ENCODE measurements at places on chromosomes 1 and 21. TPM values are rescaled to one million over a fixed set of nuclear protein-coding genes. Genes with fewer than 3 reads are reported as not detected.

DNA sequence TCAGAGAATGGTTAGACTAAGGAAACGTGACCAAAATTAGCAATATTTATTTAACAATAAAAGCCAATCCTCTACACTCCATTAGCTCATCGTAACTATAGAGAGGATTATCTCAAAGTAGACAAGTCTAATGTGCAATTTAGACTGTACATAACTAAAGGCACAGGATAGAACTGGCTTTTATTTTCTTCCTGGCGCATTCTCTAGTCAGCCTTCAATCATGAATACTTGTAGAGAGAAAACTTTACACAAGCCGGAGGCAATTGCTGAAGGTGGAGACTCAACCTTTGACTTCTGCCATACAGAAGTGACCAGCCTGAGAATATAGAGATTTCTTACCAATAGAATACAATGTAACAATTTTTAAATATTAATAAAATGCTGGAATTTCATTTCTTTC, 777.9 kb downstream of the LTN1 start:
- no peak for DNase-seq

- DNase-seq: no peak
These were observed 113.8 kb downstream of the CAMTA1 start for GRCh38 chr1:6898974-6899539.

DNA sequence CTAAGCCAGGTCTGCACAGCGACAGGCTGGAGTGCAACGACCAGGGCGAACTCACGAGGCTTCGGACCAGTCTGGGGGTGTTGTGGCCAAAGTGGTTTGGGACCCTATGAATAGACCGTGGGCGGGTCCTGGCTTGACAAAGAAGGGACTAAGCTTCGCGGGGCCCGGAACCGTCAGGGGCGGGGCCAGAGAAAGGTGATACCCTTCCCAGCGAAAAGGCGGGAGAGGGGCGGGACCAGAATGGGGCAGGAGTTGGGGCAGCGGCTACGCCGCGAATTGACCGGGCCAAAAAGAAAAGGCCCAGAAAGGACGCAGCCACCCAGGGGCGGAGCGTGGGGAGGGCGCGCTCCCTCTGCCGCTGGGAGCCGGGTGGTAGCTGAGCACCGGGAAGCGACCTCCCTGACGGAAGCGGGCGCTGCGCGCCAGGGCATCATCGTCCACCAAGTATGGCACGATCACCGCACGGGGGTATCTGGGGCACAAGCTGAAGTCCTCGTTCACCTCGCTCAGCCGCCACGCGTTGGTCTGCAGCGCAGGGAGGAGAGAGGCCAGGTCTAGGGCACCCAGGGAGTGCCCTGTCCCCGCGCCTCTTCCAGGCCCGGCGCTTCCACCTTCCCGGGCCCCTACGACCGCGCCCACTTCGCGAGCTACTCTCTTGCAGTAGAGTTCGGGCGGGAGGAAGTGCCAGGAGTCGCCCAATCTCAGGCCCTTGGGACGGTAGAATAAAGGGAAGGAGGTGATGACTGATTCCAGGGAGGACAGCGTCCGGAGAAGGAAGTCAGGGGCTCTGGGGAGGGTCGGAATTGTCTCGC, 6.7 kb upstream of the FAM167B start:
- DNase-seq: peak; percentile 68

DNA sequence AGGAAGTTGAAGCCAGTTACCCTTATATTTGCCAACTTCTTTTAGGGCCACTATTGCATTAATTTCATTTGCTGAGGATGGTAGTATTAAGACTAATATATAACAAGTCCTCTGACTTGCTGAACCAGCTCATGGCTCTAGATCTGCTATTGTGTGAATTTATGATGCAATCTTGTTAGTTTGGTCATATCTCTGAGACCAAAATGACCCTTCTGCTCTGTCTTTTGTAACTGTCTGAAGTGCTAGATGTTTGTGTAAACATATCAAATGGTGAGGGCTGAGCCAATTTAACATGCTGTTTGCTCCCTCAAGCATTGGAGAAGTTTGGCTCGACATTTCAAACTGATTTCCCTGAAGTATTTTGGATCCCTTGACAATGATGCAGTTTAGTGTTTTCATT, 106.9 kb upstream of the PTGFR start:
- no peak for DNase-seq

DNA sequence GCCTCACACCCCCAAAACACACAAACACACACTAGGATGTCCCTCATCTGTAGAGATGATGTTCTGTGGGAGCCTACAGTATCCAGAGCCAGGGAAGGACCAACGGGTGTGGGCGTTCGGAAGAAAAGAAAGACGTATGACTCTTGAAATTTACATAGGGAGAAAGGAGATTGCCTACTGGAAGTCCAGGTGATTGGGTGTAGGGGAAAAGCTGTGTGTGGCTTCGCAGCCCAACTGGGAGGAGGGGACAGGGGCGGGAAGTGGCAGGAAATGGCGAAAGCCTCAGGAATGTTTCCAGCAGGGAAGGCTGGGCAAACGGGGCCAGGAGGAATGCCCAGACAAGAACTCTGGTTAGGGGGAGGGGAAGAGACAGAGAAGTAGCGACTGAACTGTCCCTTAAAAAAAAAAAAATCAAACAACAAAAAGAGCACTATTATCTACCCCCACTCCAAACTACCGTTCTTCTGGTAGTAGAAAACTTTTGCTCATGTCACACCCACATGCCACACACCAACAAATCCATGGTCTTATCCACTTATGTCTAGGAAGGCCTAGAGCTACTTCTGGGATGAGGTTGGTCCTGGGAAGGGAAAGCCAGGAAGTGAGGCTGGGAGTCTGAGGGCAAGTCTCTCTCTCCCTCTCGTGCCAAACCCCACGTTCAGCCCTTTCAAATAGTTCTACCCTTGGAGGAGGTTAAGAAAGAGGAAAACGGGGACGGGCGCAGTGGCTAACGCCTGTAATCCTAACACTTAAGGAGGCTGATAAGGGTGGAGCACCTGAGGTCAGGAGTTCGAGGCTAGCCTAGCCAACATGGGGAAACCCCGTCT, 1.8 kb upstream of the CKS1B start:
- peak; percentile 96 for DNase-seq

- no peak for DNase-seq
These were observed 31.8 kb downstream of the DIPK1A start for GRCh38 chr1:92929461-92929860.

GRCh38 chr21:34887725-34888568, 161.2 kb downstream of the RUNX1 start:
- peak; percentile 89 for DNase-seq

DNA sequence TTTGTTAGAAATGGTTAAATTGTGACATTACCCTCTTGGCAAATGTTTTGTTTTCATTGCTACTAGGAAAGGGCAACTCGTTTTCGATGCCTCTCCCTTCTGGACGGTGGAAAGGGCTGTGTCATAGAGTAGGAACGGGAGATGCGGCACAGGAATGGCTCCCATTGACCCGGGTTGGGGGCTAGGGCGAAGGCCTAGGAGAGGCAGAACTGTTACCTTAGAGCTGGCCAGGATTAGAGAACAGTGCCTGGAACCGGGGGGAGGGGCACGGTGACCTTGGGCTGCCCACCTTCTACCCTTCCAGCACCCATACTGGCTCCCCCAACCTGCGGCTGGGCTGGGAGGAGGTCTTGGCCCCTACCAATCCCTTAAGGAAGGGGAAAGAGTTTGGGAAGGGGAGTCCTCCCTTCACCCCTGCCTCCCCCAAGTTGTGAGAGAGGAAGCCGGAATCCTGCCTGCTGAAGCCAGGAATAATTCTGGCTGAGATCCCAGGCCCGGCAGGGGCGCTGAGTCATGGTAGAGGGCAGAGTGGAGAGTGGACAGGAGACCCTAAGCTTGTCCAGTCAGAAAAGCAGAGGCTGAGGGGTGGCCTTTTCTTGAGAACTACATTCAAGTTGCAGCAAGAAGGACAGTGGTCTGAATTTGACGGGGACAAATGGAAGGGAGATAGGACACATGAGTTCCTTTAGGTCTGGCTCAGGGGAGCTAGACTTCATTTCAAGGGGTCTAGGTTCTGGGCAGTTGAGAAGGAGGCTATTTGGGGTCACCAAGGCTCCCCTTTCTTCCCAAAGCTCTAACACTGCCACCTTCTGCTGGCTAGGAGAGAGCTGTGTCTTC, 8.2 kb downstream of the LMNA start:
- DNase-seq: peak; percentile 95

GRCh38 chr1:220767312-220768125, 19.2 kb upstream of the MTARC1 start:
- no peak for DNase-seq

DNA sequence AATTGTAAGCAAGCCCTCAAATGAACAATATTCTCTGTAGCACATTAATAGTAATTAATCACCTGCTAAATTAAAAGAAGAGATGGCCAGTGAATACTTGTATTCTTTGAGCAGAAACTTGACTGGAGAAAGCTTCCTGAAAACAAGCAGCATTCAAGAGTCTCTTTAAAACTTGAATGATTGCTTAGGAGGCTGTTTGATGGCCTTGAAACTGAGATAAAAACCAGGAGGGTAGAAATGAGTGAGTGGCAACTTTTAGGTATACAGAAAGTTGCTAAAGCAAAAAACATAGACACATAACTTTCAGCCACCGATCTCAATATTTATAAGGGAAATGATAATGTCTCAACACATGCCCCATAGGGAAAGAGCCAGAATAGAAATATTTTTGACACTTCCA, 234.8 kb upstream of the FMN2 start:
- no peak for DNase-seq

DNA sequence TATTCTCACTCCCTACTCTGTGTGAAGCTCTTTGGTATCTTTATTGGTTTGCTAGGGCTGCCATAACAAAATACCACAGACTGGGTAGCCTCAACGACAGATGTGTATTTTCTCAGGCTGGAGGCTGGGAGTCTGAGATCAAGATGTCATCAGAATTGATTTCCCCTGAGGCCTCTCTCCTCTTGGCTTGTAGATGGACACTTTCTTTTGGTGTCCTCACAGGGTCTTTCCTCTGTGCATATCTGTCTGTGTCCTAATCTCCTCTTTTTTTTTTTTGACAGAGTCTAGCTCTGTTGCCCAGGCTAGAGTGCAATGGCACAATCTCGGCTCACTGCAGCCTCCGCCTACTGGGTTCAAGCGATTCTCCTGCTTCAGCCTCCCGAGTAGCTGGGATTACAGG, 71.4 kb upstream of the KCNJ6 start:
- DNase-seq: no peak

- DNase-seq: no peak
These were observed 125.8 kb upstream of the NFIA start for GRCh38 chr1:60956520-60956919.

DNA sequence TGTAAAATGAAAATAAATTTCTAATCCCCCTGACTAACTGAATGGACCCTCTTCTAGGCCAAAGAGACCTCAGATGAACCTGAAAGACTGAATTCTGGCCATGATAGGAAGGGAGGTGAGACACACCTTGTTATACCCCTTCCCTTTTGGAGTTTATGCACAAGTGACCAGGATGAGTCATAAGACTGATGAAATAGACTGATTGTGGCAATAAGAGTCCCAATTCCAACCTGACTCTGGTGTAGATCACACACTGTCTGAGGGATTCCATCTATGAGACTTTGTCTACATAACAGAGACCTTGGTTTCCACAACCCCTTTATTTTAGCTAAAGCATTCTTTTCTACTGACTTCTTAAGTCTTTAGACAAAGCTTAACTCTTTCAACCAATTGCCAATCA, 13.5 kb upstream of the OR2G2 start:
- no peak for DNase-seq

DNA sequence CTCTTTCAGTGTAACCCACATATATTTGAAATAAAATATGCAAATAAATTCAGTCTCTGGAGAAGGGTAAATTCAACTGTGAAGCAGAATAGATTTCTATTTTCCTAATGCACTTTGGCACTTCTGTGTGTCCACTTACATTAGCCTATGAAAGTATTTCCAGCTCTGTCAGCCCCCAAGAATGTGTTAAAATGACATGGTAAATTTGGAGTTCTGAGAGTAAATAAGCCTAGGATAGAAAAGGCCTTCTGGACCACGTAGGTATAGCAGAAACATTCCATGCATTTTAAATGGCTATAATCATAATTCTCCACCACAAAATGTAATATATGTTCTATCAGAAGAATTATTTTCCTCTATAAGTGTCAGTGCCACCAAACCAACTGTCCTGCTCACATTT, 276.2 kb downstream of the NEGR1 start:
- no peak for DNase-seq

DNA sequence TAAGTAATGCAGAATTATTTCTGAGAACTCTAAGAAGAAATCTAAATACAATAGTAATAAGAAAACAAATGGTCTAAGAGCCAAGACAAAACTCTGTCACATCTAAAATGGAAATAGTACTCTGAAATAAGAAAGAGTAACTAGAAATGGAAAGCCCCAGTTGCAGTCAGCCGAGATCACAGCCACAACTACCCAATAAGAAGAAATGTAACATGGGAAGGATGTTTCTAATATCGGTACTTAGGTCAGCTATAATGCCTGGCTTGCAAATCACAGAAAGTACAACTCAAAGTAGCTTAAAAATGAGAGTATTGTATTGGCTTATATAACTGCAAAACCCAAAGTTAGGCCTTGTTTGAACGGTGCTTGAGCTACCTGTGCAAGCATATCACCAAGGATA, 58.6 kb upstream of the USP25 start:
- no peak for DNase-seq

INTS11 gene
- total RNA-seq: 52.8 TPM

CHIA gene
- total RNA-seq: not detected

ZNF695 gene
- total RNA-seq: 2.7 TPM

CBR3 gene
- 5.8 TPM for total RNA-seq

OR2W3 gene
- not detected for total RNA-seq

LMX1A gene
- not detected for total RNA-seq

TMOD4 gene
- total RNA-seq: 0.56 TPM

KRTAP26-1 gene
- total RNA-seq: not detected

BTG2 gene
- 64.7 TPM for total RNA-seq

AQP10 gene
- total RNA-seq: not detected

LENEP gene
- not detected for total RNA-seq

WNT4 gene
- total RNA-seq: 0.14 TPM

CDA gene
- 2.4 TPM for total RNA-seq

FCRL6 gene
- not detected for total RNA-seq
